ENCODE measurements at places on chromosomes 16 and 17. TPM values are rescaled to one million over a fixed set of nuclear protein-coding genes. Genes with fewer than 3 reads are reported as not detected.

TMEM238L gene
- total RNA-seq: not detected

SHISA9 gene
- total RNA-seq: 39.8 TPM

C16orf95 gene
- total RNA-seq: 5.4 TPM

ZPBP2 gene
- total RNA-seq: not detected

FLYWCH2 gene
- 16.4 TPM for total RNA-seq

CD68 gene
- not detected for total RNA-seq

KAT2A gene
- 32.5 TPM for total RNA-seq

JPT1 gene
- 369 TPM for total RNA-seq

IRF8 gene
- 0.96 TPM for total RNA-seq

CSH1 gene
- not detected for total RNA-seq

SCIMP gene
- not detected for total RNA-seq

PNPO gene
- 7.0 TPM for total RNA-seq

CES5A gene
- total RNA-seq: not detected

PSMC3IP gene
- 22.7 TPM for total RNA-seq

NPIPB6 gene
- total RNA-seq: 1.9 TPM

WNK4 gene
- 1.2 TPM for total RNA-seq

All from H1 (cell line).